Ecto neural progenitor cell (in vitro differentiated cells): ENCODE measurements at places on chromosomes 7 and 10.

DNA sequence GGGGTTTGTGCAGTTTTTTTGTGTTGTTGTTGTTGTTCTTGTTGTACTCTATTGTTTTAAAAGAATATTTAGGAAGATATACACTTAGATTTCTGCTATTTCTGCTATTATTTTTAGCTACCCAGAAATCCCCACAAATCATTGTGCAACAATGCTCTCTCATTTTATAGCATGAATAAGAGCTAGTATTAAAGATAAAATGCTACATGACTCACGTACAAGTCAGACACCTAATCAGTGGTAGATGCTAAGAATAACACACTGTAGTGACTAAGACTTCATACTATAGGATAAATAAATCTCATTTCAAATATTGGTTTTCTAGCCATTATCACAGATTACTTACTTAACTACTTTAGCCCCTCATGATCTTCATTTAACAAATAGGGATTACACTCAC is 920.5 kb downstream of the KCNMA1 start:
- no peak for DNase-seq

- no peak for DNase-seq
Measured at GRCh38 chr10:117360016-117360415, 15.2 kb downstream of the PDZD8 start.

DNA sequence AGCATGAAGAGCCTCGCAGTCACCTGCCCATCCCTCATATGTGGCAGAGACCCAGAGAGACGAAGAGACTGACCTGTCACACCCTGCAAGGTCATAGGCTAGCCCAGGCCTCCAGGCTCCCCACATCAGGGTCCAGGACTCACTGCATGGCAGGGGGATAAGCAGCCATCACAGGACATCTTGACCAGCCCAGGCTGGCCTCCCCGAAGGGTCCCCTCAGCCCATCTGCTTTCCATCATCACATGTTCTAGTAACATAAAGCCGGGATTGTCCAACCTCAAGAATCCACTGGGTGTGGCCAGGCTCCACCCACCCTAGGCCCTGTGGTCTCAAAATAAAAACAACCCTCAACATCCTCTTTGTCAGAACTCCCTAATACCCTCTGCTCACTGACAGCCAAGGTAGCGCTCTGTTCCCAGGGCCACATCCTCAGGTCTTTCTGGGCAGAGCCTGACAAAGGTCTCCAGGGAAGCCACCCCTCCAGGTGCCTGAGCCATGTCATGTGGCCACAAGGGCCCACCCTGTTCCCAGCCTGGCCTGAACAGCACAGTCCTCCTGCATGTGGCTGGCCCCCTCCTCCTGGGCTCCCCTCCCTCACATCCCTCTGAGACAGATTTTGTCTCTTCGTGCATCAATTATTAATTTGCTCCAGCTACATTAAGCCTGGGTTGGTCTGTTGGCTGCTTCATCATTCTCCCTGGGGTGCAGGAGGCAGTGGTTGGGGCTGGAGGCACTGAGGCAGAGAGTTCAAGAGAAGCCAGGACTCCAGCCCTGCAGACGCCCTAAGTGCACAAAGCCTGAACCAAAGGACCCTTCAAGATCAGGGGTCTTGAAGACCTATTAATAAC is 131.8 kb upstream of the UNC5B start:
- DNase-seq: peak; percentile 41

DNA sequence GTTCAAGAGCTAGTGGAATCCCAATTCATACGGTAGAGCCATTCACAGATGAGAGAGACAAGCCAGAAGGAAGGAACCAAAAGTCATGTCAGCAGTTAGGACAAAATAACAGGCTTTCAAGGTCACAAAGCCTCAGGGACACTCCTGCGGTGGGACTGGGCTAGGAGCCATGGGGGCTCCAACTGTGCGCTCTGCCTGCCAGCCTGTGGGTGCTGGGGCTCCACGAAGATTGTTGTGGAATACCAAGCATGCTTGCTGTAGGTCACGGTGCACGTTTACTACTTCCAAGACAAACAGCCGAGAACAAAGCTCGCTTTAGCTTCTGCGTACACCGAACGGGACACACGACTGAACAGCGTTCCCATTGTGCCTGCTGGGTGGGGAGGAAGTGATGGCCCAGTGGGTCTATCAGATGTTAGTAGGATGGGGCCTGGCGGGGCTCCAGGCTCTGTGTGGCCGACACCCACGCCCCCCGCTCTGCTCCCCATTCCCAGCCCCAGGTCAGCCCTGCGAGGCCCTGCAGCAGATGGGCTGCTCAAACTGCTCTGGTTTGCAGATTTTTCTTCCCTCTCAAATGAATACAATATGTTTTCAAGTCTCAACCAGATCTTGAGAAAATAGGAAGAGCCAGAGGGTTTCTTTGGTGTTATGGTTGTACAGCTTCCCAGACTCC is 158.9 kb downstream of the EGFR start:
- DNase-seq: no peak

DNA sequence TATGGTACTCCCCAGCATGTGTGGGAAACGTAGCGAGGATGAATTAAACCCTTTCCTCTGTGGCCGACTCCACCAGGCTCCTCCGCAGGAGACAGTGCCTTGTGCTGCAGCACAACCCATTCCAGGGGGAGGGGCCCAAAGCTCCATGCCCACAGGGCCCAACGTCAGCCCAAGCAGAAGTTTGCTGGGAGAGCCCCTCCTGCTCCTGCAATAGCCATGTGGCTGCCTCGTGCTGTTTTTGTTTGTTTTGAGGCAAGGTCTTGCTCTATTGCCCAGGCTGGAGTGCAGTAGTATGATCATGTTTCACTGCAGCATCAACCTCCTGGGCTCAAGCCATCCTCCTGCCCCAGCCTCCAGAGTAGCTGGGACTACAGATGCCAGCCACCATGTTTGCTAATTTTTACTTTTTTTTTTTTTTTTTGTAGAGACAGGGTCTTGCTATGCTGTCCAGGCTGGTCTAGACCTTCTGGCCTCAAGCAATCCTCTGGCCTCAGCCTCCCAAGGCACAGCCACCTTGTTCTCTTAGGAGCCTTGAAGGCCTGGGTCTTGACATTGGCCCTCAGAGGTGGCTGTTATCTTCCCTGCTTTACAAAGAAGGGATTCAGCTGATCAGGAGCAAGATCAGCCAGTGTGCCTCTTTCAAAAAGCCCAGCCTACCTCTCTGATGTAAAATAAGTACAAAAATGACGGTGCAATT is 102.8 kb downstream of the DYNC2I1 start:
- DNase-seq: no peak

DNA sequence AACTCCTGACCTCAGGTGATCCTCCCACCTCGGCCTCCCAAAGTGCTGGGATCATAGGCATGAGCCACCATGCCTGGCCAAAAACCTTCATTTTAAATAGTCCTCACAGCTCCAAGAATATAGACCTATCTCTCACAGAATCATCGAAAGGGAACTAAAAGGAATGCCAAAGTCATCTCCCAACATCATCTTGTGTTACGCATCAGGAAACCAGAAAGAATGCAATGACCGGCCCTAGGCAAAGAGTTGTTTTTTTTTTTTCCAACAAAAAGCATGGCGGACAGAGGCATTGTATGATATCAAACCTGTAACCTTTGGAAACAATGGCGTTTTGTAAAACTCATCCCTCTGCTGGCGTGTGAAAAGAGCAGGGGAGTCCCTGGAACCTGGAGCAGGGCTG is 73.2 kb downstream of the FAM107B start:
- no peak for DNase-seq

- no peak for DNase-seq
Measured at GRCh38 chr10:45561952-45562351, 110.6 kb downstream of the ZFAND4 start.

- peak; percentile 61 for DNase-seq
Measured at GRCh38 chr10:63628526-63629362, 107.5 kb downstream of the REEP3 start.

DNA sequence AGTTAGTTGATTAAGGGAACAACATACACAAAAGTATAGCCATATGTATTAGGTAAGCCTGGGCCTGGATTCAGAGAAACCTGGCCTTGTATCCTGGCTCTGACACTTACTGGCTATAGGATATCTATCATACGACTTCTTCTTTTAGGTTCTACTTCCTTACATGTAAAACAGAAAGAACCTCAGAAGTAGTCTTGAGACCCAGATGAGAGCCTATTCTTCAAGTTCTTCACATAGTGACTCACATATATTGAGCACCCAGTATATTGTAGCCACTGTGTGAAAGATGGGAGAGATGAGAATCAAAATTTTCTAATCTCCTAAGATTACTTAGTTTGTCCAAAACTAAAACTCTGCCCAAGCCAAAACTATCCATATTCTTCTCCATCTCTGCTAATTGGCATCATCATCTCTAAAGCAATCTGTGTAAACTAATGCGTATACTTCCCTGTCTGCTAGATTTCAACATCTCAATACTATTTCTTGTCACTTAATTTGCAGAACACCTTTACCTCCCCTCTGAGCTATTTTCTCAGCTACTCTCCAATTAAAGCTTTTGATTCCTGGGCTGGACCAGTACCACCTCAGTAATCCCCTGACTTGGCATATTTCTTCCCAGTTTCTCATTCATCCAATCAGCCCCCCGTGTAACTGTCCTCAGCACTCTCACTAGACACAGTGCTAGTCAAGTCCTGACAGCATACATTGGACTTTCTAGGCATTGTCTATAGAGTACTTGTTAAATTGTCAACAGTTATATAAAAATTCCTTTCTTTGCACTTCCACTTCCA is 53.5 kb upstream of the MET start:
- no peak for DNase-seq

DNA sequence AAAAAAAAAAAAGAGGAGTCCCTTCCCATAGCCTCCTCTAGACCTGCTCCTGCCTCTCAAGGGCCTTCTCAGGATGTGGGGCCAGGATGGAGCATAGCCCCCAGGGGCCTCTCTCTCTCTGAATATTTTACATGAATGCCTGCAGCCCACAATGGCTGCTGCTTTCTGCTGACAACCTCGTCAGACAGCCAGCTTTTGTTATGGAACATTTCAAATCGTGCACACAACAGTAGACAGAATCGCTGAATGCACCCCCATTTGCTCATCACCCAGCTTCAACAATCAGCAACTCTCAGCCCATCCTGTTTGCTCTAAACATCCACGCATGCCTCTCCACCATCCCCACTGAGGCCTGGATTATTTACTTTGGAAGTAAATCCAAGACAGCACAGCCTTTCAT is 5.4 kb downstream of the PLAC9 start:
- DNase-seq: no peak

- no peak for DNase-seq
Measured at GRCh38 chr10:22649994-22650393, 64.4 kb downstream of the PIP4K2A start.

DNA sequence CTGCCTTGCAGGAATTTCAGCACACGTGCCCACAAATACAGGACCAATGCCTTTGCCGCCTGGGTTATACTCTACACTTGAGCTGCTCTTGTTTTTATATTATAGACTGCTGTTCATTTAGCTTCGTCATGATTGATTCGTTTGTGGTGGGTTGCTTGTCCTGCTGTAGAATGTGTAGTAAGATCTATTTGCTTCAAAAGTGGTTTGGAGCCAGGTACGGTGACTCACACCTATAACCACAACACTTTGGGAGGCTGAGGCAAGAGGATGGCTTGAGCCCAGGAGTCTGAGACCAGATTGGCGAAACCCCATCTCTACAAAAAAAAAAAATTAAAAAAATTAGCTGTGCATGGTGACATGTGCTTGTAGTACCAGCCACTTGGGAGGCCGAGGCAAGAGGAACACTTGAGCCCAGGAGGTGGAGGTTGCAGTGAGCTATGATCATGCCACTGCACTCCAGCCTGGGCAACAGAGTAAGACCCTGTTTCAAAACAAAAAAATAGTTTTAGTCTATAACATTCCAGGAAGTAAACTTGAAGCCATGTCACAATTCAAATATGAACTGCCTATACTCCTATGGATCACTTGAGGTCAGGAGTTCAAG is 9.0 kb upstream of the RHBDD2 start:
- DNase-seq: no peak

DNA sequence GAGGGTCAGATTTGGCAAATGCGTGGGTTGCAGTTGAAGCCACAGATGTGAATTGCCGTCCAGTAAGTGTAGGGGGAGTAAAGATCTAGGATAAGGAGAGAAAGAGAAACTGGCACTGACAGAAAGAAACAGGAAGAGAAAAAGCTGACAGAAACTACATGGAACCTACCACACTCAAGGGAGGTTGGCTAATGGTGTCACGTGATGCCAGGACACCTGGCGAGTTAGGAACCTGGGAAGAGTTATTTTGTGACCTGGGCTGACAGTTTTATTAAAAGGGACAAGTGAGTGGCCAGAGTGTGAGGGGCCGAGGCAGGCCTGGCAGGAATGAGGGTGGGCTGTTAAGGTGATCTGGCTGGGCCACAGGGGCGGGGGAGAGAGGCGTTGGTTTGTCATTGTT is 188.7 kb downstream of the ADARB2 start:
- DNase-seq: no peak

DNA sequence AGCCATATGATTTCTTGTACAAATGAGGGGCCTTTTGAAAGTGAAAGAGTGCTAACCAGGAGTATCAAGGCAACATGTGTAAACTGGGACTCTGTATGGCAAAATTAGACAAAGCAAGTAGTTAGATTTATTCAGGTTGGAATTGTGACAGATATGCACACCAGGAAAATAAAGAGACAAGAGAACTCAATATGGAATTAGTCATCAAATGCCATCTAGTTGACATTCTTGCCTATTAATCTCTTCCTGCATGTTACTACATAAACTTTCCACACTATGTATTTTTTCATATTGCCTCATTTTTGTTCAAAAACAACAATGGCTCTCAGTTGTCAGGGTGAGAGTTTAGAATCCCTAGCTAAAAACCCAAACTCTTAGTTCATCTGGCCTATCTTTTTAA is 799.0 kb downstream of the NRG3 start:
- no peak for DNase-seq

- no peak for DNase-seq
Measured at GRCh38 chr7:43137811-43138210, 25.4 kb downstream of the HECW1 start.

DNA sequence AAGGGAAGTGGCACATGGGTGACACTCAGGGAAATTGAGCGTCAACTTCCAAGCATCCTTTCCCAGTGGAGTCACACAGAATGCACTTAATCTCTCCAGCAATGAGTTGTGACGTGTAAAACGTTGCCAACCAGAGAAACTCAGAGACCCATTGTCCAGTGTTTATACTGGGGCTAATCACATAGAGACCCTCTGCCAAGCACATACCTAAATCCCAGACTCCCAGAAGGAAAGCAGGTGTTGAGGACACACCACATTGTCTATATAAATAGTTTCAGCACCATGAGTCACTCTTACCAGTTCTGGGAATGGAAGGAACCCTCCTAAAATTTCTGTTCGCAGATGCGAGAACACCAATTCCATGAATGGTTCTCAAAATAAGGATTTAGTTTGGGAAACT is 76.4 kb upstream of the BET1 start:
- no peak for DNase-seq

DNA sequence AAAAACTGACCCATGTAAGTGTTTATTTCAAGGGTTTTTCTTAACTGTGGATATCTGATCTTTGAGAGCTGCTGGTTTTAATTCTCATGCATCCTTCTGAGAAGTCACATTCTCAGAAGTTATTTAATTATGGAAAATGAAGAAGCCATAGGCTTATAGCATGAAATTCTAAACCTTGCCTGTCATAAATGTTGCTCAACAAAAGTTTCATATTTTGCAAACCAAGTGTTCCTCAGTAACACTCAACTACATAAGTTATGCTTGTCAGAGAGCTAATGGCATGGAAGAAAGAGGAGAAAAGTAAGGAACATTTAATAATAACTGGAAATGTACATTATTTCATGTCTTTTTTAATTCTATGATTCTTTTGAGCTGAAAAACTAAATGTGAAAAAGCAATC is 78.6 kb upstream of the MPP7 start:
- DNase-seq: no peak
